ENCODE measurements at places on chromosomes 6 and 20.

GRCh38 chr6:39841291-39841690 is 49.1 kb downstream of the DAAM2 start:
- no peak for DNase-seq

- no peak for DNase-seq
Observed at GRCh38 chr6:45474376-45474775, 96.6 kb upstream of the SUPT3H start.

DNA sequence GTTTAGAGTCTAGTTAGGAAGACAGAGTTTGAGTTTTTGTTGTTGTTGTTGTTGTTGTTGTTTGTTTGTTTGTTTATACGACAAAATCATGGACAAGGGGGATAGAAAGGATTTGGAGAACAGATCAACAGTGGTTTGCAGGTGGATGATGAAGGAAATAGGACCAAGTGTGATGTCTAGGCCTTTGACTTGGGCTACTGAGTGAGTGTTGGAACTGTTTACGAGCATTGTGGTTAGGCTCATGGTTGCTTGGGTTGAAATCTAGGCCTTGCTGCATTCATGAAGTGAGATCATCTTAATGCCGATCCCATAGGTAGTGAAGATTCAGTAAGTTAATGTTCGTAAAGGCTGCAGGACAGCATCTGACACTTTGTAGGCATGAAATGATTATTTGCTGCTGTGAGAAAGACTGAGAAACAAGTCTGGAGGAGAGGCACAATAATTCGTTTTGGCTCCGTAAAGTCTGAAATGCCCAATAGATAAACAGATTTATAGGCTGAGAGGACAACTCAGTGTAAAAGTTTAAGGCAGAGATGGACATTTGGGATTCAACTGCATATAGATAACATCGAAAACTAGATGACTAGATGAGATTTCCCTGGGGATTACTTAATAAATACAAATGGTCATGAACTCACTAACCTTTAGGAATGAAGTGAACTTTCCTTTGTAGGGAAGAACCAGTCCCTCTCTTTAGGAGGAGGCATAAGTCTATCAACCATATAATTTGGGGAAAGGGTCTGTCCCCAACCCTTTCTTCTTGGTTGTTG is 70.0 kb downstream of the HDDC2 start:
- no peak for DNase-seq

DNA sequence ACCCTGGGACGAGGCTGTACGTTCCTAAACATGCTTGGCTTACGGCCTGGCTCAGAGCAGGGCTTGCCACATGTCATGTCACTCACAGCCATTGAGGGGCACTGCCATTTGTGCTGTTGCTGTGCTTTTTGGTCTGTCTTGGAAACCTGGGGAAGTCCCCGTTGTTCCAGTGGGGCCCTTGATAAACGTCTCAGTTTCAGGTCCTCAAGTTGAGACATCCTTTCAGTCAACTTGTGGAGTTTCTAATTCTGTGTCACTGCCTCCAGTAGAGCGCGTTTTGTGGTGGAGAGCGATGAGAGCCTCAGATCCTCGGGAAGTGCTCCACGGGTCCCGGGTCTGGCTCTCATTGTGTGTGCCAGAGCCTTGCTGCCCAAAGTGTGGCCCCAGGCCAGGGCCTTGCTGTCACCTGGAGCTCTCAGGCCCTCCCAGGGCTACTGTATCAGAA is 43.0 kb upstream of the CCR6 start:
- DNase-seq, result no peak

DNA sequence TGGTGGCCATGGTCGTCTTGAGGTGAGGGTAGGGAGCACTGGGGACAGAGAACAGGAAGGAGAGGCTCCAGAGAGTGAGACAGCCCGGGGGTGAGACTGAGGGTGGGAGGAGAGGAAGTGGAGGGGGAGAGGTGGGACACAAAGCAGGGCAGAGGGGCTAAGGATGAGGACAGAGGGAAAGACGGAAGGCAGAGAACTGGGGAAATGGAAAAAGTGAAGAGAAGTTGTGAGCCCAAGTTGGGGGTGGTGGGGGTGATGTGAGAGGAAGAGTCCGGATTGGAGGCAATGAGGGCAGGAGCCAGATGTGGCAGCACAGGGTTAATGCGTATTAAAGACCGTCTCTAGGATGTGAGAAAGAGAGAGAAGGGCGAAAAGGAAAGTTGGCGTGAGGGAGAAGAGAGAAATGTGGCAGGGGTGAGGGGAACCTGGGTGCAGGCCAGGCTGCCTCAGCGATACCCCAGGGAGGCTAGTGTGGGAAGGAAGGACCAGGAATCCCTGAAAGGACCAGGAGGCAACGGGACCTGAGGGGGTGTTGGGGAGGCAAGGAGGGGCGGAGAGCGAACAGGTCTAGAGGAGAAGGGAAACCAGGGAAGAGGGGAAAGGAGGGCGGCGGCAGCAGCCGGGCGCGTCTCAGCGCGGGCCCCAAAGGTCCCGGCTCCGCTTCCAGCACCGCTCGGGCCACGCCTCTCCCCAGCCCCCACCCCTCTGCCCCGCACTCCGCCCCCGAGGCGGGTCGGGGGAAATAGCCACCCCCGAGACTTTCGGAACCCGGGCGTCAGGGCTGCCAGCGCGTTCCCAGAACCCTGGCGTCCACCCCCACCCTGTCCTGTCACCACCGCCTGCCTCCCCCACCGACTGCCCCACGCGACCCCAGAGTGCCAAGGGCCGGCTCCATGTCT is at the start of gene PPP1R18:
Gene PPP1R18 (minus strand): TSS at position 637 of the 899 bp plus-strand sequence. CDS start 627 bp downstream, at position 10.
- peak; percentile 79 for DNase-seq
